ENCODE measurements at places on chromosomes 3 and 15.

DNA sequence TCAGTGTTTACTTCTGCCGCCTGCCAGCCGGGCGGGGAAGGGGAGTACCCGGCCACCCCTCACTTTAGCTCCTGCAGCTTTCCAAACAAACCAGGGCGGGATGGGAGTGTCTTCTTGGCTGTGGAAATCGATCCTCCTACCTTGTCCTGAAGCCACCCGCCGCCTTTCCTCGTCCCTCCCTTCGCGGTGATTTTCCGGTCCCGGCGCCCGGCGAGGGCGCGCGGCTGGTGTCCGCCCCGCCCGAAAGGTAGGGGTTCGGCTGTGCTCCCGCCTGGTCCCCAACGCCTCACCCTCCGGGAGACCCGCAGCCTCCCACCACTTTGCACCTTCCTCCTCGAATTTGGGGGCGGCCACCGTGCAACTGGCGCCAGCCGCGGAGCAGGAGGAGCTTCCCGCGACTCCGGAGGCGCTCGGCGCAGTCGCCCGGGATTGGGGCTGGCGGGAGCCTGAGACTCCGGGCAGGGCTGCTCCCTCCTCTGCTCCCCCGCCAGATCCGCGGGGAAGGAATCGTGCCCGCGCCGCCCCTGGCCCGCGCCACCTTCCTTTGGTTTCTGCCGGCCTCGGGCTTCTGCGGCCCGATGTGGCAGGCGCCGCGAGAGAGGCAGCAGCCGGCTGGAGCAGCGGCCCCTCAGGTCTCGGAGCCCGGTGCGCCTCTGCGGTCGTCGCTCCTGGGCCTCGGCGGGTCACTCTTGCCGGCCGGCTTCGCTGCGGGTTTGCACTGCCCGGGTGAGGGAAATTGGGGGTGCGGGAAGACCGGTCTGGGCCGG is 30.7 kb upstream of the ST3GAL6 start:
- DNase-seq: no peak

DNA sequence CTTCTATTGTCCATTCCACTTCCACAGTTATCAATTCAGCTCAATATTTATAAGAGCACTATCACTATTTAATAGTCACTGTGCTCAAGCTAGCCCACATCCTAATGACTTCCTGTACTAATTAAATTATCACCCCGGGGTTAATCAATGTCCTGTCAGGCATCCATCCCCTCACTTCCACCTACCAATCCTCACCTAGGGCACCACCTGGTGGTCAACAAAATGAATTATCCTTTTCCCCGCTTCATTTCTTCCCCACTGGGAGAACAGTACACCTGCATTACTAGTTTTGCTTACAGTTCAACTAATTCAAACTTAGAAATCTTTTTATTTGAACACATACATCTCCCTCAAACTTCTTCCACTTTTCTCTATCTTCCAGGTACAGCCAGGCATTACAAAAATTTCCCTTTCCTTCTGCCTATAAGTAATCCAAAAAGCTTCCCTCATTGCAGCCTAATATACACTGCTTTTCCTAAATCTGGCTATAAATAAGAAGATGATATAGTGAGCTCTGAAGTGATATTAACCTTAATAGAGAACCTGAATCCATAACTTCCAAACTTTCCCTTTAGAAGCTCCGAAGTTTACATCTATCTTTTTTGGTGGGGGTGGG is 68.5 kb downstream of the TMCC1 start:
- no peak for DNase-seq

GRCh38 chr15:58770519-58770856 is 614 bp upstream of the MINDY2 start:
- peak; percentile 71 for DNase-seq

DNA sequence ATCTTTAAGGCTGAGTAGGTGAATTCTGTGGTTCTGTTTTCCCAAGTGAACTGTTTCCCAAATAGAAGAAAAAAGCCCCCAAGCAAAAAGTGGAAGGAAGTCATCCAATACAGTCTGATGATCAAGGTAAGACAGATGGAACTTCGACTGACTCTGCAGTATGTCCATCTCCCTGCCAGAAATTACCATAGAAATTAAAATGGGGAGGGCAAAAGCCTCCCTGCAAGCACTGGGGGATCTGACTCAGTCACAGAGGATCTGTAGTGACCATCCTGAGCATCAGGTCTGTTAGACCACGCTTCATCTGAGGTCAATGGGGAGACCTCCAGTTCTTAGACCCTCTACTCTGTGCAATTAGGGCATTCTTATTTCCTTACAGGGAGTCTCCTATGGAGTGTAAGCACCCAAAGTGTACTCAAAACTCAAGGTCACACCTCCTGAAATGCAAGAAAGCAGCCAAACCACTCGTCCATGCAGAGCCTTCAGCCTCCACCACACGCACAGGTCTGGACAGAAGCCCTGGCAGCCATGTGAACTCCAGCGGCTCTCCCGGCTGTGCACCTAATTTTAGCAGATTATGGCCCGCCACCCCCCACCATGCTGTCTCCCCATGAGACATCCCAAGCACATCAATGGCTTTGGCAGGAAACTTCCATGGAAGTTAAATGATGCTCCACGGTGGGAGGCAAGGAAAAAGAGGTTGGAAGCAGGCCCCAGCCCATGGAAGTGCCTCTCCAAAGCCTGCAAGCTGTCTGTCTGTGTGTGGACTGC is 348.7 kb downstream of the NTRK3 start:
- DNase-seq: no peak

- no peak for DNase-seq
Observed at GRCh38 chr3:101379658-101380376, 59.4 kb upstream of the IMPG2 start.

DNA sequence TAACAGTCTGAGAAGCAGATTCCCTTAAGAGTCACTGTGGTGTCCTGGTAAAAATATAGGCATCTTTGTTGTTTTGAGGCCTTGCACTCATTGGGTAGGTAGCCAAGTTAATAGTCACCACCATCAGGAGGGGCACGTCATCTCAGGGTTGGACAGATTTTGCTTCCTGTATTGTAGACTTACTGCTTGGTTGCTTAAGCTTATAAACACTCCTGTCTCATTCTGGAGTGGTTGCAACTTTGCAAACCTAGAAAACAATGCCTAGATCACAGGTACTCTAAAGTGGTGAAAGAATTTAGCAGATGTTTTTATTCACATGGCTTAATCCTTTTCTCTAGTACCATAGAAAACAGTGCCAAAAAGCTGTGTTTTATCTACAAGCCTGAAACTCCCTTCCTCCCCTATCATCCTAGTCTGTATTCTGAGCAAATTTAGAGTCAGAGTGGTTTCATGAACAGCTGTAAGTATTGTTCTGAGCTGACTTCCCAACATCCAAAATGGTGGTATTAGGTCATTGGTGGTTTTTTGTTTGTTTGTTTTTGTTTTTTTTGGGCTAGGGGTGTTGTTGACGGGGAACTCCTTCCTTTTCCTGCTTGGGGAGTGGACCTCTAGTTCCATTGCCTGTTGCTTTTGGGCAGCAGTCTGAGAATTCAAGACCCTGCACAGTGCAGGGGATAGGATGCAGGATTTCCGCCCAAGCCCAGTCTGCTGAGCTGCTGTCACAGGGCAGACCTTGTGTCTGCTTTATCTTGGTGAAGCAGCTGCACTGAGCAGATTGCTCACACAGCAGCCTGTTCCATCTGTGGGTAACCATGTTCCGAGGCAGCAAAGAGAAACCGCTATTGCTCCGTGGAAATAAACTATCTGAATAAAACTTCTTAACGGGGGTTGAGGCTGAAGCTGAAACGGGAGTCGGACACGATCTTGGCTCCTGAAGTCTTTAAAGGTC is 202.0 kb downstream of the AKAP13 start:
- no peak for DNase-seq

- DNase-seq: no peak
Observed at GRCh38 chr15:93298901-93299300, 209.9 kb upstream of the RGMA start.

- DNase-seq: no peak
Observed at GRCh38 chr3:190504354-190505125, 9.3 kb upstream of the IL1RAP start.

Data from AG09309 (cell line).